ENCODE measurements at places on chromosomes 2 and 18.
A peak's percentile ranks its signal among the peaks of the same experiment; 100 is the strongest.

- no peak for DNase-seq
Observed at GRCh38 chr2:28407976-28408690, 15.5 kb downstream of the FOSL2 start.

GRCh38 chr2:238425505-238425978, 1.2 kb upstream of the ASB1 start:
- no peak for DNase-seq

DNA sequence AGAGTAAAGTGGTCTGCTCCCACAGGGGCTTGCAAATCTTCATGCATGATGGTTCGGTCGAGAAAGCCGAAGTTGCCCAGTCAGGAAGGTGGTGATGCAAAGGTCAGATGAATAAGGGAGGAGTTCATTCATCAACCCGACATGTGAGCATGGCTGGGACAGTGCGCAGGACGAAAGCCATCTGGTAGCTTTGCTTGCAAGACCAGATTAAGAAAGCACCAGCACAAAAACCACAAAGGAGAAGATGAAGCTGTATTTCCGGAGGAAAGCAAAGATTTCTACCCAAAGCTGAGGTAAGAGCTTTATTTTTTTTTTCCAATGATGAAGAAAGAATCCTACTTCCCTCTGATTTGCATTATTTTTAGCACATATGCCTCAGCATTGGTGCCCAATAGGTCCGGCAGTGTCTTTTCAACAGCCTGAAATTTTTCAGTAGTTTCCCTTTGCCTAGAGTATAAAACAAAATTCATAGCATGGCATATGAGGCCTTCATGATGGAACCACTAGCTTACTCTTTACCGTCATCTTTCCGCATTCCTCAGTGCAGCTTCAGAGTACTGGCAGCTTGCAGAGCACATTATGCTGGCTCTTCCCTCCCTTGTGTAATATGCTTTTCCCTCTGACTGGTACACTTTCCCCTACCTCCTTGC, 112.0 kb upstream of the THOC1 start:
- no peak for DNase-seq

DNA sequence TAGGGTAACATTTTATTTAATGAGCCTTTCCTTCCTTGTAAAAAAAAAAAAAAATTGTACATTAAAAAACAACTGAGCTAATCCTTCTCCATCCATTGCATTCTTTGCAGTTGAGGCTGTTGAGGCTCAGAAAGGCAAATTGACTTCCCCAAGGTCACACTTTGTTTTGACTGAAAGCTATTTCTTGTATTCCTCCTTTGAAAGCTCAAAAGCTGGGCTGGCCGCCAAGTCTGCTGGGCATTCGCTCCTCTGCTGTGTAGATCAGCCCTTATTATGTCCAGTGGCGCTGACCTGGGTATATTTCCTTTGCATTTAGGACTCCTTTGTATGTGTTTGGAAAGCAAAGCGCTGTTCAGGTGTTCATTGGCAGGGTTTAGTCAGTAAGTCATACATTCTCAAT, 44.0 kb downstream of the SGPP2 start:
- DNase-seq: no peak

- DNase-seq: no peak
Observed at GRCh38 chr2:111701266-111701665, 182.7 kb downstream of the ANAPC1 start.

DNA sequence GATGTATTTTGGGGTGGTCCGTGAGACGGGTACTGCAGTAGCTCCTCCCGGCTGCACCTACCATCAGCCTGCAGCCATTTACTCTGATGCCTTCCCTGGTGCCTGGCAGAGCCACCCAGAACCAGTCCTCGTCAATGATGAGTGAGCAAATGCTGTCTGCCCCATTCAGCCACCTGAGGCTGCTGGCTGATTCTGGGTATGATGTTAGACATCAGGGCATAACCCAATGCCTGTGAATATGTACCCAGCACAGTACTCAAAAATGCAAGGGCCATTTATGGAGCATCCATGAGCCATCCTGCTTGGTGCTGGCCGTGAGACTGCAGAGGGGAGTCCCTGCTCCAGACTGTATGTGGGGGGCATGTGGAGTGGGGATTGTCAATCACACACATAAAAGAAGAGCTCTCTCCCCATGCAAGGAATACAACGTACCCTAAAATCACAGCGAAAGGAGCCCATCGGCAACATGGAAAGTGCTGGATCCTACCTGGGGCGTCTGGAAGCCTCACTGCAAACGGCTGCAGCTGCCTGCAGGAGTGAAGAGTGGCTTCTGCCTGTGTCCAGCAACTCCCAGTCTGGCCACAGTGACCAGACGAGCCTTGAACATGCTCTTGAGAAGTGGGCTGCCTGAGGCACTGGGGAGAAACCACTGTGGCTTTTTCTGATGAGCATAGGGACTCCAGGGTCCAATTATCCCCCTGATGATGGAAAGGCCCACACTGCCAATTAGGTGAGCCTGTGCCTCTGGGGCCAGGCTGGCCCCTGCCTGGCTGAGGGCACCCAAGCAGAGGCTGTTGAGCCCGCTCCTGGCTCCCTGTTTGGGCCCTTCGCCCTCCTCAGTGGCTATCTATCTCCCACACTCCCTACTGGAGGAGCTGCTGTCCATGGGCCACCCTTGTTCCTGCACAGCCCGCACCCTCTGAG, 2.4 kb upstream of the OR6B2 start:
- no peak for DNase-seq

DNA sequence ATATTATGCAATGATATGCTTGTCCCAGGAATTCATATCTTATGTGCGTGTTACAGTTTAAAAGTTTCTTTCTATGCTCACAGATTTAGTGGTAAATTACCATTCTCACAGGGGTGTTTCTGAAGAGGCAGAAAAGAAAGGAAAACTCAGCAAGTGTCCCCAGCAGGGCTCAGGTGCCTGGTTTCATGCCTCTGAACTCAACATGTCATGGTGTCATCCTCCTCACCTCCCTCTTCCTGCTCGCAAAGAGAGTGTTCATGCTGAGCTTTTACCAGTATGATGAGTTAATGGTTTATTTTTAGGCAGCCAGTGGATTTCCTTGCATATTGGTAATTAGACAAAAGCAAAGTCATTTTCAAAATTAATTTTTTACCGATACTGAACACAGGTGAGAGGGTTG, 492.9 kb upstream of the ZEB2 start:
- no peak for DNase-seq

DNA sequence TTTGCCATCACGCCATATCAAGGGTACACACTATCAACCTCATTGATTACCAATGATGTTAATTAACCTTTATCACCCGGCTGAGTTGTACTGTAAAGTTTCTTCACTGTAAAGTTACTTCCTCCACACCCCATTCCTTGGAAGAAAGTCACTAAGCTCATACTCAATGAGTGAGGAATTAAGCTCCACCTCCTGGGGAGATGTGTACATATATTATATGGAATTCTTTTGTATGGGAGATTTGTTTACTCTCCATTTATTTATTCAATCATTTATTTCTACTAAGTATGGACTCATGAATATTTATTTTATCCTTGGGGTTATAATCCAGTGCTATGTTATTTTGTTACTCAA, 56.8 kb downstream of the C2orf74 start:
- no peak for DNase-seq

- DNase-seq: peak; percentile 94
Observed at GRCh38 chr18:75070625-75071483, 138.1 kb downstream of the PTGR3 start.

GRCh38 chr2:100275200-100275589, 47.1 kb downstream of the LONRF2 start:
- no peak for DNase-seq

GRCh38 chr2:26590508-26590907, 50.7 kb downstream of the CIB4 start:
- no peak for DNase-seq

DNA sequence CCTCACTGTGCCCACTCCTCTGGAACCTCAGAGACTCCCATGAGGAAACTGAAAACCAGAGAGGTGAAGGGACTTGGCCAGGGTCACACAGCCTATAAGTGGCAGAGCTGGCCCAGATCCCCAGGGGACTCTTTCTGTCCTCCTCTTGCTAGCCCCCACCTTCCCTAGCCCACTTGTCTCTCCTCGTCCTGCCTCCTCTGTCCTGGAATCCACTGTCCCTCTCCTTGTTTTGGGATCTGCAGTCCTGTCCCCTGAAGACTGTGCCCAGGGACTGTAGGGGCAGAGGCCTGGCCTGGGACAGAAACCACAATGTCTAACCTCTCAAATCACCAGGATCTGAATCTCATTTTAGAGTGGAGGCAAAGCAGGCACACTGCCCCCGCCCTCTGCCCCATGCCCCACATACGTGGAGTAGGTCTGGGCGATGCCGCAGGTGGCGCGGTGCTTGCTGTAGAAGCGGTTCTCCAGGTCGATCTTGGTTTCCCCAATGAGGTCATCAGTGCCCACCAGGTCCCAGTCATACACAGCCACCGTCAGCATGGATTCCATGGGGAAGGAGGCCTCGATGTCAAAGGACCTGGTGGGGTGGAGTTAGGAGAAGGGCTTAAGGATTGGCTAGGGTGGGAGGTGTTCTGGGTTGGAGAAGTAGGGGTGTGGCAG, 12.5 kb downstream of the OTOF start:
- DNase-seq: no peak

- peak; percentile 7 for DNase-seq
Observed at GRCh38 chr2:227871375-227871791, at the start of gene DAW1. Gene DAW1 (plus strand): TSS chr2:227871631. CDS start chr2:227871690, 59 bp downstream.

DNA sequence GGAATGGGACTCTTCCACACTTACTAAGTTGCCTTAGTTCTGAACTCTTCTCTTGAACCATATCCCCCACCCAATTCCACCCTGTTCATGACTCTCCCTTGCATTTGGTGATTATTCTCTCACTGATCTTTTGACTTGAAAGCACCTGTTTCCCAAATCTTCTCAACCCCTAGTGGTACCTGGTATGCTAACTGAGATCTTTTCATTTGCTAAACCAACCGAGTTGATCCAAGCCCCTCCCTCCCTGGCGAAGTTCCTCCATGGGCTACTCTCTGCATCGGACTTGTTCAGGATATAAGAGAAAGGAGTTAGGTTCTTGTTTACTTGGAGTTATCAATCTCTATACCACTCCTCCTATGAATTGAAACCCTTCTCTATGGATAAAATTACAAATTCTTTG, 593.5 kb downstream of the BCL11A start:
- DNase-seq: no peak
